AML-193 (cell line): ENCODE measurements at places on chromosomes 7 and 10.

- DNase-seq, result no peak
Measured at GRCh38 chr7:71905821-71906220, 506.3 kb downstream of the CALN1 start.

- no peak for DNase-seq
Measured at GRCh38 chr7:116423499-116423898, 76.0 kb upstream of the CAV2 start.

GRCh38 chr7:117824592-117824991 lies 48.6 kb downstream of the CTTNBP2 start:
- no peak for DNase-seq

- DNase-seq, result no peak
Measured at GRCh38 chr10:47137311-47137851, 162.6 kb upstream of the GDF10 start.

- DNase-seq, result no peak
Measured at GRCh38 chr10:50416881-50417280, 165.6 kb upstream of the ASAH2 start.

DNA sequence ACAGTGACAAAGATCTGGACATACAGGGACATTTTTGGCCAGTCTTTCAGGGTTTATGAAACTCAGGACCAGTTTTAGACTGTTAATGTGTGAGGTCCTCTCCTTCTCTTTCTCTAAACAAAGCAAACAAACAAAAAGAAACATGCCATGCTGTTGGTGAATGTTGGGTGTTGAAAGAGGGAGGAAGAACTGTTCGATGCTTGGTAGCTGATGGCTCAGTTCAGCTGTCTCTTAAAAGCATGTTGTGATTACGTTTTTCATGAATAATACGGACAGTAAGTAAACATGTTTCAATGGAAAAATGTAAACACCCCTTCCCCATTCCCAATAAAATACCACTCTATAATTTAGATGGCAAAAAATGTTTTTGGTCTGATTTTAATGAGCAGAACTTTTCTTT lies 219.1 kb downstream of the SEC23IP start:
- DNase-seq, result no peak

GRCh38 chr10:4013651-4014121 lies 228.7 kb upstream of the KLF6 start:
- no peak for DNase-seq

GRCh38 chr7:4048336-4048735 lies 633.8 kb upstream of the FOXK1 start:
- DNase-seq, result no peak

DNA sequence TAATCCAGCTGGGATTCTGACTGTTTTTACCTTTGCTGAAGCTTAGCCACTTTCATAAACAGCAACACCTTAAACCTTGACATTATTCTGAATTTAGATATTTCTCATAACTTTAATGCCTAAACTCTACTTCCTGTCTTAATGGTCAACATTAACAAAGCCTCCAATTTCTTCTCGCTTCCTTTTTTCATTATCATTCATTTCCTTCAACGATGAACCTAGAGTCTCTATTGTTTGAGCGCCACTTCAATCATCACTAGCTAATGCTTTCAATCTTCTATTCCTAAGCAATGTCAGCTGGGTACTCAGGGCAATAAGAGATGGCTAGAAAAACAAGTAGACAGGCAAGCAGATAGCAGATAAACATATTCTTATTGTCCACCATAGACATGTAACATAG lies 96.6 kb upstream of the TMEM196 start:
- DNase-seq, result no peak
